ENCODE measurements at places on chromosomes 7 and 10. TPM values are rescaled to one million over a fixed set of nuclear protein-coding genes. Genes with fewer than 3 reads are reported as not detected.

ZNF862 gene
- total RNA-seq = 7.6 TPM

PUS7 gene
- 5.7 TPM for total RNA-seq

RP9 gene
- 15.4 TPM for total RNA-seq

UNC5B gene
- 3.0 TPM for total RNA-seq

Measured in psoas muscle (tissue), 8 donors.